ENCODE measurements at places on chromosomes 16 and 17.

GRCh38 chr17:19897090-19897837, 29.5 kb upstream of the ULK2 start:
- DNase-seq, result no peak

GRCh38 chr17:77963441-77963840, 4.9 kb downstream of the TNRC6C start:
- DNase-seq, result peak; percentile 76

GRCh38 chr17:36505171-36505570, 18.7 kb downstream of the ZNHIT3 start:
- no peak for DNase-seq

- DNase-seq, result peak; percentile 12
Observed at GRCh38 chr17:59093145-59093701, 13.5 kb downstream of the TRIM37 start.

DNA sequence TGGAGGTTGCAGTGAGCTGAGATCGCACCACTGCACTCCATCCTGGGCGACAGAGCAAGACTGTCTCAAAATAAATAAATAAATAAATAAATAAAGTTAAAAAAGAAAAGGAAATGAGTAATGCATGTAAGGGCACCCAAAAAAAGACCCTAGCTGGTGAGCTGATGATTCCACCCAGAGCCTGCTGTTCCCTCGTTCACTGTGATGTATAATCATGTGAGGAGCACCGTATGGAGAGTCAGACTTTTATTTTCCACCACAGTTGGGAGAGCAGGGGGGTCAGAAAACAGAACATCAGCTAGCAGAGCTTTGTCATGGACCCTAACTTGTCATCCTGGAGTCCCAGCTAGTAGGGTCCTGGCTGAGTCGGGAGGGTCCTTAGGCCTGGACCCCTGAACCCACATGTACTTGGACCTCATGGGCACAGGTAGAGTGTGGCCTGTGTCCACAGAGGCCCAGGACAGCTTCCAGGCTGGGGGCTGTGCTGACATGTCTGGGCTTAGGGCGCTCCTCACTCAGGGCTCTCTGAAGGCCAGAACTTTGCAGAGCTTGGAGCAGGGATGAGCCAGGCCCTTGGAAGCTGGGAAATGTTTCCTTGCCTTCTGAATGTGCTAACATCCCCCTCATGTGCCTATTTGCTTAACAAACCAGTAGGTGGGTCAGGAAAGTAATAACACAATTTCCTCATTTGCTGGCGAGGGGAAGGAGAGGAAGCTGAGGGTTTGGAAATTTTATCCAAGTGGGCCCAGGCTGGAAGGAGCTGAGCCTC, 18.8 kb upstream of the LASP1NB start:
- no peak for DNase-seq

DNA sequence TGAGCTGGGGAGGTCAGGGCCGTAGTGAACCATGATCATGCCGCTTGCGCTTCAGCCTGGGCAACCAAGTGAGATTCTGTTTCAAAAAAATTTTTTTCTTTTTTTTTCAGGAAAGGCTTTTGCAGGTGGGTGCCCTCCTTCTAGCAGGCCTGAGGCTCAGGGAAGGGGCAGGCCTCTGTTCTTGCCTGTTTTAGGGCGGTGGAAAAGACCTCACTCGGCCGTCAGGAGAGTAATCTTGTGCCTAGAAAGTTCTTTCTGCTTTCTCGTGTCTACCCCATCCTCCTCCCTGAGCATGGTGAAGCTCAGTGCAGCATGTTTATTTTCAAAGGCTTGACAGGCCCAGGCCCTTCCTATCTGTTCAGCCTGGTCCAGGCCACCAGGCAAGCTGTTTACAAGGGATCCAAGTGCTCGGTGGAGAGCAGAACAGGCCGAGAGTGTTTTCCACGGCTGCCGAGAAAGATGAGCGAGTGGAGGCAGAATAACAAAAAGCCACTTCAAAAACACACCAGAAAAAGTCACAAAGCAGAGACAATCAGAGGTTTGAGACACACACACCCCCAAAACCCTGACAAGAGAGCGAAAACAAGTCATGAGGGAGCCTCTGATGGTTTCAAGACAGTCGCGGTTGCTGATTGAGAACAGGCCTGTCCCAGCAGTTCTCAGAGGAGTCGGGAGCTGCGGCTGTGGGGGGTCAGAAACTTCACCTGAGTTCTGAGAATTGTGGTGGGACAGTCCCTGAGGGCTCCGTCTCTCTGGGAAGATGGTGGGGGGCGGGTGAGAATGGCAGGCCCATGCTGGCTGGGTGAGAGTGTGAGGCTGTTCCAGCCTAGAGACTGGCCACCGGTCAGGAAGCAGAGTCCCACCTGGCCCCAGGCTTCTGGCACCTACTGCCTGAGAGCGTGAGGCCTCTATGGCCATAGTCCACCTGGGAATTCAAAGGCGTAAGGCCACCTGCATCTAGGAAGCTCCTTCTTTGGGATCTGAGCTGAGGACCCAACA, 37.5 kb upstream of the CCR7 start:
- DNase-seq, result no peak

- DNase-seq, result no peak
Observed at GRCh38 chr16:80591071-80591915, 50.5 kb downstream of the DYNLRB2 start.

DNA sequence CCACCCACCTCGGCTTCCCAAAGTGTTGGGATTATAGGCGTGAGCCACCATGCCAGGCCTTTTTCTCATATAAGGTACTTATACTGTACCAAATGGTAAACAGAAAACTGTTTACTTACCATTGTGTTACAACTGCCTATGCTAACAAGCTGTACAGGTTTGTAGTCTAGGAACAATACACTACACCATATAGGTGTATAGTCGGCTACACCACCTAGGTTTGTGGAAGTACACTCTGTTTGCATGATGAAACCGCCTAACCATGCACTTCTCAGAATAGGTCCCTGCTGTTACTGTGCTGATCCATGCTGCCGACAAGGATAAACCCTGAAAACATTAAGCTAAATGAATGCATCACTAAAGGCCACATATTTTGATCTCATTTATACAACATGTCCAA, 18.9 kb downstream of the DNAJA2 start:
- DNase-seq, result no peak

DNA sequence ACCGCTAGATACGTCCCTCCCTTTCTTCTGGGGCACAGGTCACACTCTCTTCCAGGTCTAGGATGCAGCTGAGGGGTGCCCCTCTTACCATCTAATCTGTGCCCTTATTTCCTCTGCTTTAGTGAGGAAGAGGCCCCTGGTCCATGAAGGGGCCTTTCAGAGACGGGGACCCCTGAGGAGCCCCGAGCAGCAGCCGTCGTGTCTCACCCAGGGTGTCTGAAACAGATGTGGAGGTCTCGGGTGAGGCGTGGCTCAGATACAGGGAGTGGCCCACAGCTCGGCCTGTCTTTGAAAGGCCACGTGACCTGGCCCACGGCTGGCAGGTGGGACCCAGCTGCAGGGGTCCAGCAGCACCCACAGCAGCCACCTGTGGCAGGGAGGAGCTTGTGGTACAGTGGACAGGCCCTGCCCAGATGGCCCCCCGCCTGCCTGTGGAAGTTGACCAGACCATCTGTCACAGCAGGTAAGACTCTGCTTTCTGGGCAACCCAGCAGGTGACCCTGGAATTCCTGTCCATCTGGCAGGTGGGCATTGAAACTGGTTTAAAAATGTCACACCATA, 15.6 kb downstream of the SCGB1C2 start:
- no peak for DNase-seq

DNA sequence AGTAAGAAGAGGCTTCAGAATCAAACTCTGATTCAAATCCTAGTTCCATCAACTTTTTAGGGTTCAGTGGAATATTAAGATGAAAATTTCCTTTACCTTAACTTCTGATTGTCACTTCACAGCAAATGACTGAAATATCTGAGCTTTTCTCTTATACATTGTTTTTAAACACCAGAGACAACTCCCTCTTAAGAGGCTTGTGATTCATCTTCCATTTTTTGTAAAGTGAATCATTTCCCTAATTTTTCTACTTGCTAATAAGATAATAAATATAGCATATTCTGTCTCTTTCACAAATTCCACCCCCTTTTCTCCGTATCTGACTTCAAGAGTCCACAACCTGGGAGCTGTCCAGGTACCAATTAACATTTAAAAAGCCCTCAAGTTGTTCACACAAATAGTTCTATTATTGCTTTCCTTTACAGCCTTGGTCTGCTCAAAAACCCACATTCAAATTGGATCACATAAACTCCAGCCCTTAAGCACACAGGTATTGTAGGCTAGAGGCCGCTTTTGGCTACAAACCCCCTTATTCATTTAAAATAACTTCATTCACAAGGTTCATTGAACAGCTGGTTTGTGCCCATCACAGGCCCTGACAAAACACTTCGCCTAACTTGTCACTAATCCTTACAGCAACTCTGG, 14.1 kb upstream of the UTP6 start:
- DNase-seq, result no peak

GRCh38 chr17:81934850-81935708, 2.0 kb downstream of the PYCR1 start:
- no peak for DNase-seq

GRCh38 chr17:30524847-30525246, 47.6 kb downstream of the GOSR1 start:
- DNase-seq, result peak; percentile 77

DNA sequence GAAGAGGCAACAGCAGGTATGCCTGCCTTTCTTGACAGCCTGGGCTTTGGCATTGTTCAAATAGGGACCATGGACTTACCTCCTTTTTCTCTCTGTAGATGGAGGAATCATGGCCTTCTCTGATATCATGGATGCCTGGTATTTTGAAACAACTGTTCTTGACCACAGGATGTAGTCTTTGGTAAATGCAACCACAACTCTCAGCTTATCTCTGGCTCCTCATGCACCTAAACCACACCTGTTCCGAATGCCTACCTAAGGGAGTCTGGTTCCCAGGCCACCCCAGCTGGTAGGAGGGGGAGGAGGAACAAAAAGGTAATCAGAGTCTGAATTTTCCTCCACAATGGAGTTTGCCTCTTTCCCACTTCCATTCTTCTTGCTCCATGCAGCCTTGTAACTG, 18.8 kb downstream of the CDK5RAP3 start:
- DNase-seq, result no peak

DNA sequence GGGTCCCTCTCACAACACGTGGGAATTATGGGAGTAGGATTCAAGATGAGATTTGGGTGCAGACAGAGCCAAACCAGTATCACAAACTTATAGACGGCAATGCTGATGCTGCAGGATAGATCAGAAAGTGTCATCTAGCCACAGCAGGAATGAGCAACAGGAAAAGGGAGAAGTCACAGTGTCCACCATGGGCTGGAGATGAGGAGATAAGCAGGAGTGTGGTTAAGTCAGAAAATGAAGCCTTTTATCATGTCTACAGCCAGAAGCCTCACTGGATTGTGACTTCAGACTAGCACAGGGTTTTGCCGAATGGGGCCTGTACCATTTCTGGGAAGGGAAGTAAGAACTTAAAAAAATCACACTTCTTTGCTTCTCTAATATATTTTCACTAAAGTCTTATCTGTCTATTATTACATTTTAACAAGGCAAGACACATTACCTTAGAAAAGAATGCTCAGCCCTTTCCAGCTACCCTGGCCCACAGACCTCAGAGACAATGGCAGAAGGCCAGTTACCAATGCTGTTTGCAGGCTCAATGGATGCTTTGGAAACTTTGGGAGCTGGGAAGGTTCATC, 490.2 kb upstream of the SALL1 start:
- DNase-seq, result no peak

GRCh38 chr16:77877712-77878347, 89.5 kb downstream of the VAT1L start:
- peak; percentile 66 for DNase-seq

GRCh38 chr17:17822189-17822588, 14.6 kb downstream of the SREBF1 start:
- DNase-seq, result peak; percentile 80

DNA sequence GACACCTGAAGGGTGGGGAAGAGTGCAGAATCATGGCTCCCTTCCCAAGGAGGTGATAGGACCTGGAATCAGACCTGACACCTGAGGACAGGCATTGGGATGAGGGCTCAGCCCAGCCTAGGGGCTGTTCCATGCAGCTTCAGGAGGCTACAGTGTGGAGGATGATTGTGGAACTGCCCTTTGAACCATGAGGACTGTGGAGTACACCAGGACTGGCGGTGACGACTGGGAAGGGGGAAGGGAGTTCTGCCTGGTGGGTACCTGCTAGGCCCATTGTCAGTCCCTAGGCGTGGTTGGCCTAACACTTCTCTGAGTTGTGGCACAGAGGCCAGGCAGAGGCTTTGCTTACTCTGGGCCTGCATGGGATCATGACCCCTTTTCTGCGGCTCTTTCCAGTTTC, 76.1 kb downstream of the MPRIP start:
- no peak for DNase-seq

DNA sequence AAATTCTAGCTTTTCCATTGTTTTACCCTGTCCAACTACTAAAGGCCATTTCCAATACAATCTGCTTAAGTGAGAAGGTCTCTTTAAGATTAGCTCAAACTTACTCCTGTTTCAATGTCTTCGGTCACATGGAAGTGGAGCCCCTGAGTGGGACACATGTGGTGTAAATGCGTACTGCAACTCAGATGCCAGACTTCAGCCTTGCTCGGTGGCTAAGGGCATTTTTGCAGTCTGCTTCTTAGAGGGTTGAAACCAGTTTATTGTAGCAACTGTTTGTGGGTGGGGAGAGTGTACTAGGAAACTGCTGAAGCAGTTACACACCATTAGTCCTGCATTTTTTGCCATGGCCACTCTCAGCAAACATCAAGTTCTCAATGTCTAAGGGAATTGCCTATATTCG, 140.6 kb downstream of the PARN start:
- no peak for DNase-seq

- DNase-seq, result no peak
Observed at GRCh38 chr17:418421-418751, 65.8 kb upstream of the RPH3AL start.

- no peak for DNase-seq
Observed at GRCh38 chr16:57096793-57097192, 4.4 kb downstream of the CPNE2 start.

DNA sequence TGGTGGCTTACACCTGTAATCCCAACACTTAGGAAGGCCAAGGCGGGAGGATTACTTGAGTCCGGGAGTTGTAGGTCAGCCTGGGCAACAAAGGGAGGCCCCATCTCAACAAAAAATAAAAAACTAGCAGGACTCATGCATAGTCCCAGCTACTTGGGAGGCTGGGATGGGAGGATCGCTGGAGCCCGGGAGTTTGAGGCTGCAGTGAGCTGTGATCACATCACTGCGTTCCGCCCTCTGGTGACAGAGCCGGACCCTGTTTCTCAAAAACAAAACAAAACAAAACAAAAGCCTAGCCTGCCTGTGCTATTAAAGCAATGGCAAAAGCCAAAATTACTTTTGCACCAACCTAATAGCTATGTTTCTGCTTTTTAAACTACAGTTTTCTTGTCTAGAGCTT, 1.5 kb downstream of the FCSK start:
- no peak for DNase-seq
